ENCODE measurements at places on chromosomes 3 and 15.

DNA sequence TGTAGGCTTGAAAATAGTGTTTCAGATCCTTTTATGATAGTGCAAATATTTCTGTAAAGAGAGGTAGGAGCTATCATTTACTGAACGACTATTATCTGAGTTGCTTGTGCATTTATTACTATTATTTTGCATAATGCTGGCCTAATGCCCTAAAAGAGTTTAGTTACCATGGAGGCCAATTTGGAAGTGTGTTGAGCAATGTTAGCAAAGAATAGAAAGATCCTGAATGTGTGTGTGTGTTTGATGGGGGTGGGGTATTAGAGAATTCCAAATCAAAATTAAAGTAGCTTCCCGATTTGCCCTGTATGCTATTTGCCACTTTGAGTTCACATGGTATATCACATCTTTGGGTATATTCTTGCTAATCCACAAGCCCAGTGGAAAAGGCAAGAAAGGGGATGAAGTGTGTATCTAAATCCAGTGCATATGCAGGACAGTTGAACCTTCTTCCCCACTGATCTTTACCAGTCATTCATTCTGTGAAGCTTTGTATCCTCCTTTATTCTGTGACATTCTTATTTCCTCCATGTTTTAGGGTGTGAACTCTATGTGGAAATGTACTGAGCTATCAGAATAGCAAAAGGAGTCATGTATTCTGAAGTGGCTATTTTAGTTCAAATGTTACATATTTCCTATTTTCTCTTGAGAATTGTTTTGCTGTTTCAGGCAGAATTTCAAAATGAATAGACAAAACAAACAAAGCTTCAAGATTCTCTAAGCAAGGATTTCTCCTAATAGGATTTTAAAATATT lies 45.7 kb upstream of the PLSCR5 start:
- no peak for DNase-seq

DNA sequence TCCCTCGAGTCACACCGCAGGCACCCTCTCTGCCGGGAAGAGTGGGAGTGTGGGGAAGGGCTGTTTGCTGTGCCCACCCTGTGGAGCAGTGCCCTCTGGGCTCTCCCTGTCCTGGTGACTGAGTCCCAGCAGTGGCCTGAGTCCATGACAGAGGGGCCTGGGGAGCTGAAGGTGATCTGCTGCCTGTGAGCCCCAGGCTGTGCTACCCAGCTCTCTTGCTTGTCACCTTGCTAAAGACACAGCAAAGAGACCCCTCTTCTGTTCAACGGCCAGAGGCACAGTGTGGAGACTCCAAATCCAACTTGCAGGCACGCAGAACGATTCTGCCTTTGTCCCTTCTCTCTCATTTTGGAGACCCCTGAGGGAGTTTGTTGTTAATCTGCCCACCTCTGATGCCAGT lies 232.6 kb downstream of the OPA1 start:
- no peak for DNase-seq

DNA sequence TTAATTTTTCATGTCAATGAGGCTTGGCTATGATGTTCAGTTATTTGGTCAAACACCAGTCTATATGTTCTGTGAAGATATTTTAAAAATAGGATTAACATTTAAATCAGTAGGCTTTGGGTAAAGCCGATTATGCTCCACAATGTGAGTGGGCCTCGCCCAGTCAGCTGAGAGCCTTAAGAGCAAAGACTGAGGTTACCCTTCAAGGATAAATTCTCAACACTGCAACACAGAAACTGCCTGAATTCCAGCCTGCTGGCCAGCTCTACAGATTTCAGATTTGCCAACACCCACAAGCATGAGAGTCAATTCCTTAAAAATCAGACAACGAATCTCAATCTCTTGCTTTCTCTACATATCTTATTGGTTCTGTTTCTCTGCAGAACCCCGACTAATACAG lies 188.3 kb downstream of the PLCH1 start:
- no peak for DNase-seq

- DNase-seq, result peak; percentile 29
These were observed 67.1 kb upstream of the SEC13 start for GRCh38 chr3:10387881-10388609.

DNA sequence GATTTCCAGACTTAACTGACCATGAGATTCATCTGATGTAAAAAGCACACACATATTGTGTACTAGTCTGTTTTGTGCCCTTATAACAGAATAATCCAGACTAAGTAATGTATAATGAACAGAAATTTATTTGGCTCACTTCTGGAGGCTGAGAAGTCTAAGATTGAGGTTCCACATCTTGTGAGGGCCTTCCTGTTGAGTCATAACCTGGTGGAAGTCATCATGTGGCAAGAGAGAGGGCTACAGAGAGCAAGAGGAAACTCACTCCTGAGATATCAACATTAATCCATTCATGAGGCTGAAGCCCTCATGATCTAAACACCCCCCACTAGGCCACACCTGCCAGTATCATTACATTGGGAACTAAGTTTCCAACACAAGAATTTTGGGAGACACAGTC lies 977.6 kb downstream of the MCTP2 start:
- DNase-seq, result peak; percentile 18

- peak; percentile 29 for DNase-seq
These were observed 303.1 kb downstream of the RPLP1 start for GRCh38 chr15:69755551-69756310.

GRCh38 chr3:52636673-52637072 lies 49.0 kb downstream of the PBRM1 start:
- DNase-seq, result peak; percentile 14
